Kidney (tissue), 22 donors: ENCODE measurements at places on chromosomes 2 and 18.

- no peak for DNase-seq
These were observed 188.1 kb downstream of the LAMA1 start for GRCh38 chr18:6929370-6930102.

- no peak for DNase-seq
These were observed 165.0 kb downstream of the LNPK start for GRCh38 chr2:175837046-175837445.

DNA sequence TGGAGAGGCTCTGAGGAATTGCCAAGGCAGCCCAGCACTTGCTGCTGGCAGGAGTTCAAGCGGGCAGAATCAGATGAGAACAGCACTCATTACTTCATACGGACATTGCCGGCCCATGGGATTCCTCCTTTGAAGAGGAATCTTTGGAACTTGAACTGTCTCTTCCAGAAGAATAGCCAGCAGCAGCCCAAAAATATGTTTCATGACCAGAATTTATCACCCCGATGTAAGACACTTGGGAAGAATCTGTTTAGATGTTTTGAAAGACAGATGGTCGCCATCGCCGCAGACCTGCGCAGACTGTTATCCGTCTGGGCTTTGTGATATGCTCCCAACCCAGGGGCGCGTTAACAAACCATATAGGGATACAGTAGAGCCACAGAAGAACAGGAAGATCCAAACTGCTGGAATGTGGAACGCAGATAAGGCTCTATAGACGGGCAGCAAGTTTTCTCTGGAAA is 3.7 kb upstream of the ADI1 start:
- no peak for DNase-seq

DNA sequence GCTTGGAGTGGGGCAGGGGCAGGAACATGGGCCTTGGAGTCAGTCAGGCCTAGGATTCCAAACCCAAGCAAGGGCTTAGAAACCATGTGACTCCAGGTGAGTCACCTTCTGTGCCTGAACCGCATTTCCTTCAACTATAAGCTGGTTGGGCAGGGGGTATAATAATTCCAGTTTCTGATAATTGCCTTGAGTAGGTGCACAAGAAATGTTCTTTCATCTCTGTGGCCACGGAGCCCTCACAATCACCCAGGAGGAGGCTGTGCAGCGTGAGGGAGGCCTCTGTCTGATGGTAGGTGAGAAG is 112.1 kb upstream of the HAAO start:
- DNase-seq: no peak

DNA sequence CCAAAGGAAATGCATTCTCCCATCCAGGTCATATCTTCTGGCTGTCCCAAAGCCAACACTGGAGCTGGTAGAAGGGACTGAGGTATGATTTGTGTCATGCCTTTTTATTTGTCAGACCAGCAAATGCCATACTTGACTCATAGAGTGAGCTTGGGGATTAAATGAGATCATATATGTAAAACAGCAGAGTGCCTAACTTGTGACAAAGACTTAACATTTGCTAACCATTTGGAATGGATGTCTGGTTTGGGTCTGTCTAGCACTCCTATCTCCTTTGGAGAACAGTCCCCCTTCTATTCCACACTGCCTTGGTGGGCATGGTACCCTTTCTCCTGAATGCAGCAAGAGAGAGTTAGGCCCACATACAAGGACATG is 128.5 kb upstream of the LGALSL start:
- no peak for DNase-seq
